ENCODE measurements at places on chromosomes 1 and 21.

DNA sequence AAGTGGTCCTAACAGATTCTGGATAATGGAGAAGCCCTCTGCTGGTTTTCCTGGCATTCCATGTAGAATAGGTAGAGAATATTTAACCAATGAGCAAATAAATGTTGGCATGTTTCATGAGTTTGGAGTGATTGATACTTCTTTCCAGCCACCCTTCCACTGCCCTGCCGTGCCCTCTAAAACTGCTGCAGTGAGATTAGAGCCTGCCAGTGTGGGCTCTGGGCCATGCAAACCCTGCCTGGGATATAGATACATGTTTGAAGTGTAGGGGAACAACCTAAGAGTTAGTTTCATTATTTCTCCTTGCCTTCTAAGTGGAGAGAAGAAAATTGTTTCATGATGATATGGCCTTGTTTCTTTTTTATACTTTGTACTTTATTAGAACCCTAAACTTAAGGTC, 10.4 kb downstream of the UBE2Q1 start:
- DNase-seq = no peak

- no peak for DNase-seq
Measured at GRCh38 chr1:6912518-6912917, 127.3 kb downstream of the CAMTA1 start.

DNA sequence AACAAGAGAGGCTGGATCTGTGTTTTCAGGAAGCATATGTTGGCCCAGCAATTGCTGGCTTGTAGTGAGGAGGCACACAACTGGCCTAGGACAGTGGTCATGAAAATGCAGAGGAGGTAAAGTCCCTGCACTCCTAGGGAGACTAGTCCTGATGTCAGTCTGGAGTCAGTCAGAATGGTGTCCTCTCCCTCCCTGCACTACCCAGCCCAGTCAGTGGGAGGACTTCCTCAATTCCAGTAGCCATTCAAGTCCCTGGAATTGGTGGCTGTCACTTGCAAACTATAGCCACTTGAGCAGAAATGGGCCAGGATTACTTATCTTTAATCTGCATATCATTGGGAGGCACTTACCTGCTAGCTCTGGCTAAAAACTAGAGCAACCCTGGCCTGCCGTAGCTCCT, 18.6 kb downstream of the NDUFS5 start:
- DNase-seq = no peak

DNA sequence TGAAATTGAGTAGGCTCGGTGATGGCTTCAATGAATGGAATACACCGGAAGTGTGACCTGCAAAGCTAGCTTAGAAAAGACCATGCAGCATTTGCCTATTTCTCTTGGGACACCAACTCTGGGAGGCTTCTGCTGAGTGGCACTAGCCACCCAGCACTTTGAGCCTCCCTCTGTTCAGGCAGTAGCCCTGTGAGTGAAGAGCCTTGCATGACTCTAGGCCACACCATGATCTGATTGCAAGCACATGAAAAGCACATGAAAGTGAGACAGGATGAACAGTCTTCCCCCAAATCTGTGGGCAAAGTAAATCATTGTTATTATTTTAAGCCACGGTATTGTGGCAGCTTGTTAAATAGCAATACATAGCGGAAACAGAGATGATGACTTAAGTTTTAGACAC, 2.8 kb downstream of the CD48 start:
- no peak for DNase-seq

DNA sequence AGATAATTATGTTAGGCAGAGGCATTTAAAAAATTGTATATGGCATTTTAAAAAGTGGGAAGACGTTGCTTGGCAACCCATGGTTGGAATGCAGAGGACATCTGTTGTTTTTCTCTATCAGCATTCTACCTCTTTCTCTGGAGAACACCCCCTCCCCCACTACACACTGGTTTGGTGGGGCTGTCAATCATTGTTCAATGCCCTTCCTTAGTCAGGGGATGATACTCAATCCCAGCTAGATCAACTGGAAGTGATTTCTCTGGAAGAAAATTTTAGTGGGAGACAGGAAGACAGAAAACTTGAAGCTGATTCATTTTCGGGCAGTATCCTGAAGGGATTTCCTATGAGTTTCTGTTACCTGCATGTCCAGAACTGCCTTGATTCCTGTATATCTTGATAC, 35.7 kb upstream of the CAP1 start:
- no peak for DNase-seq

GRCh38 chr1:109478806-109479205, 4.9 kb upstream of the ATXN7L2 start:
- no peak for DNase-seq

GRCh38 chr1:151993734-151994496, at the start of gene S100A10:
Gene S100A10 (minus strand): TSS chr1:151993859. CDS start chr1:151986230, 7,629 bp downstream.
- peak; percentile 42 for DNase-seq

DNA sequence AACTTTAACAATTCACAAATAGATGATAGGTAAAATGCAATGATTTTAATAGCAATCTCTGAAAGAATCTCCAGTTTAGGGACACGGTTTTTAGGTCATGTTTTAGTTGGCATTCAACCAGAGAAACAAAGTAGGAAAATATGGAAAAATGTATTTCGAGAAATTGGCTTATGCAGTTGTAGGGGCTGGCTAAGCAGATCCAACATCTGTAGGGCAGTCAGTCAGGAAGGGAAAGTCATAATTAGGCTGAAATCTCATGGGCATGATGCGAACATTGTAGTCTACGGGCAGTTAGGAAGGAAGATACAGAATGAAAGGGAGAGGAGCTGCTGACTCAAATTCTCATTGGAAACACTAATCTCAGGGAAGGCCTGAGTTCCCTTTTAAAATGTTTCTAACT, 1276.0 kb upstream of the ADGRL4 start:
- DNase-seq = no peak

DNA sequence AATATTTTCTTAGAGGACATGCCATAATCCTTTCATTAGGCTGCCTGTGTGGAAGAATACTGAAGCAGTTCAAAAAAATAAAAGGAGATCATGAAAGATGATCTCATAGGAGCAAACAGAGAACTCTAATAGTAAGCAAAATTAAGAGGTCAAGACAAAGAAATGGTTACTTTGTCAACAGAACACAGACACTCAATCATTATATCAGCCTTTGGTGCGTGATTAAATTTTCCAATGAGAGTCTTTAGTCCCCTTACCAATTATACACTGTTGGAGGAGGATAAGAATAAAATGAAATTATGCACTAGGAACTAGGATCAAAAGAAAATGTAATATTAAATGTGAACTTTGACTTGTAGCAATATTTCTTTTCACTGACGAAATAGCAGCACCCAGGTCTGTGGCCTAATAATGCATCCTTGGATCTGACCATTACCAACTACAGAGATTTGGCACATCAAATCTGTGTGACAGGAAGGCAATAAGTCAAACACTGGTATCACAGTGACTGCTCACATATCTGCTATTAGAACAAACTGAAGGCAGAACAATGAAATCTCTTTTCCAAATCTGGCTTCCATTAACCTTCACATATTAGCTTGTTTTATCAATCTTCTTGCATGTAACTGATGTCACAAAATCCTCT, 1812.9 kb downstream of the PLA2G4A start:
- DNase-seq = no peak

DNA sequence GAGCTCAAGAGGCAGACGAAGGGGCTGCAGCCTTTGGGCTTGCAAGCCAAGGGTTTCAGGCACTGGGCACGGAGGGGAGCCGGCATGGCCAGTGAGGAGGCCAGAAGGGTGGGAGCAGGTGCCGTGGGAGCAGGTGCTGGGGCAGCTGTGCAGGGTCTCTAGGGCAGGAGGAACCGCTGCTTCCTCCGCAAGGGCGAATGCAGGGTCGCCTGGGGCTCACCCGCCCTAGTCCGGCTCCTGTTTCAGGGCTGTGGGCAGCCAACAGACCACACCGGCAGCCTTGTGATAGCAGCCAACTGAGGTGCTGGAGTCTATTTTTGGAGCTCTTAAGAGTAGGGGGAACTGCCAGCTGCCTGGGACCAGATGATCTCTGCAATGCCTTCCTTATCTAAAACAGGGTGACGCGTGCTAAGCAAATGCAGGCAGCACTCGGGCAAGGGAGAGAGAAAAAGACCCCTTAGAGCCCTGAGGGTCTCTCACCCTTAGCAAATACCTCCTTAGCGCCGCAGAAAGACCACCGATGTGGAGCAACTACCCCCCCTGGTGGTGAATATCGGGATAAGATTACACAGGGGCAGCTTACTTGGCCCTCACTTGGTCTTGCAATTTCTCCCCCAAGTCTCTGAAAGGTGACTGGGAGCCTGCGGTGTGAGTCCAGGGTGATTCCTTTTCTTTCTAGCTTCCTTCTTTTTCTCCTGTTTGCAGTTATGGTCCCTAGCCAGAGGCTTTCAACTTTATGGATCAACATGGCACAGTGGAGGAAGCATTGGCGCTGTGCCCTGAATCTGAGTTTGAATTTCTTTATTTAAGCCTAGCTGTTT, 20.7 kb upstream of the MAPKAPK2 start:
- DNase-seq = peak; percentile 41

DNA sequence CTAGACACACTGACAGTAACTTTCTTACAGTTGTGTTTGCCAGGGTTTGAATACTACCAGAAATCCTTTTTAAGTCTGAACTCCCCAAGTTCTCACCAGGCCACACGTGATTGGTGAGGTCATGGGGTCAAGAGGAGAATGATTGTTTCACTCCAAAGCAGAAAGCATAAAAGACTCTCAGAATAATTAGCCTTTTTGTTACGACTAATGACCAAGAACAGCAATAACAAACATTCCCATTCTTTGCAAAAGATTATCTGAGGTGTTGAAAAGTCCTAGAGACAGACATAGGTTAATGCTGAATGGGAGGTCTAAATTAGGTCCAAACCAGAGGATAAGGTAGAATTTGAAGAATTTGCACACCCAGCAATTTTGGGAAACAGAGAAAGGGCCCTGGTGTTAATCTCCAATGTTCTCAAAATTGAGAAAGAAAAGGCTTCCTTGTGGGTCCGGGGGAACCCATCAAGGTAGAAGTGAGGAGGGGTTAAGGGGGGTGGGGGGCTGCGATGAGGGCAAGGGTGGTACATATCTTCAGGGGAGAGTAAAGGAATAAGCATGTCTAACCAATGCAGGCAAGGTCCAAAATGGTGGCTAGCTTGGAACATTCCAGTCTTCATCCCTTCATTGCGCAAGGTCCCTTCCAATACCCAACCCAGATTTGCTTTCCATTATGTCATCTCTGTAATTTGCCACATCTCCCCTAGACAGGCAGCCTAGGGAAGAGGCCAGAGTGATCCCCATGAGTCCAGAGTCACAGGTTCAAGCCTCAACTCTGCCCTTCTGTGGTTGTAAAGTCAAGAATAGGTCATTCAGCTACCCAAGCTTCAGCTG, 74.6 kb upstream of the NFIA start:
- no peak for DNase-seq

GRCh38 chr1:111876631-111877030, 112.8 kb downstream of the KCND3 start:
- no peak for DNase-seq

- peak; percentile 33 for DNase-seq
Measured at GRCh38 chr21:38773099-38774061, 32.3 kb upstream of the ETS2 start.

DNA sequence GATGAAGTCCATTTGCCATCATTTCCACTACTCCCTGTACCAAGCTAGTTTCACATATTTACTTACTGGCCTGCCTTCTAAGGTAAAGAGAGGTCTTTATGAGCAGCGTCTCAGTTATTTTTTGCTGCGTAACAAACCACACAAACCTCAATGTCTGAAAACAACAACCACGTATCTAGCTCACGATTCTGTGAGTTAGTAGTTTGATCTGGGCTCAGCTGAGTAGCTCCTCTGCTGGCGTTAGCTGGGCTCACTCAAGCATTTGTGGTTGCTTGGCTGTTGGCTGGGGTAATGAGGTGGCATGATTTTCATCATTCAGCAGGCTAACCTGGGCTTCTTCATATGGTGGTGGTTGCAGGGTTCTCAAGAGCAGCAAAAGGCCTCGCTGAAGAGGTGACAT, 225.4 kb downstream of the FOXD2 start:
- DNase-seq = no peak

GRCh38 chr1:226248091-226248490, 24.6 kb downstream of the MIXL1 start:
- no peak for DNase-seq

- no peak for DNase-seq
Measured at GRCh38 chr1:210922666-210923065, 211.3 kb downstream of the KCNH1 start.

- DNase-seq = no peak
Measured at GRCh38 chr1:9019896-9020295, 6.3 kb downstream of the SLC2A7 start.

DNA sequence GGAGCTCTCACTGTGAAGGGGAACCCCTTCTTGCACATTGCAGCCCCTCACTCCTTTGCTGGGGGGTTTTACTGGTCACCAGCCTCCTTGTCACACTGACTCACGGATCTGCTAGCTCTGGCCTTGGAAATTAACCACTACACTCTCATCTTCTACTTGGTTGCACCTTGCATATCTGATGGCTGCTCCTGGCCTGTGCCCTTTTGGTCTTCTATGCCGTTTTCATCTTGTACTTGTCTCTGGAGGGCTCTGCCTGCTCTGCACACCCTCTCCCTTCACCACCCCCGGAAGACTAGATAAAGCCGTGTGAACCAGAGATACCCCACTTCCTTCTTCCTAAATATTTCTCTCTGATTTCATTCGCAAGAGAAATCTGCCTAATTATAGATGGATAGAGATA, 44.6 kb downstream of the CD247 start:
- no peak for DNase-seq

GRCh38 chr1:196607981-196608380, 259 bp downstream of the KCNT2 start:
- no peak for DNase-seq

- DNase-seq = no peak
Measured at GRCh38 chr1:12654657-12655056, 10.8 kb downstream of the AADACL4 start.

DNA sequence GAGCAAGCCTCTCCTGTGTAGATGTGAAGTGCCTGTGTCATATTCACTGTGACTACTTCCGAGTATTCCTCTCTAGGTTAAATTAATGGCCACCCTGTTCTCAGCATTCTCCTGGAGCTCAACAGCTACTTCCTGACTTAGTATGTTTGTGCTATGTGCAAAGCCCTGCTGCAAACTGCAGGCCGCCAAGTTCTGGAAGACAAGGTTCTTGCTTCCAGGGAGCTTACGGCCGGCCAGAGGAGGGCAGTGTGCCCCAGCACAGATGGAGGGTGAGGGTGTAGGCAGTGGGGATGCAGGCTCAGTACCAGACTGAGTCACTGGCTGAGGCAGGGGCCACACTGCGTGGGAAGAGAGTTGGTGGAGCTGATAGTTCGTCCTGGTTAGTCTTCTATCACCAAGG, 43.2 kb downstream of the ELK4 start:
- no peak for DNase-seq

DNA sequence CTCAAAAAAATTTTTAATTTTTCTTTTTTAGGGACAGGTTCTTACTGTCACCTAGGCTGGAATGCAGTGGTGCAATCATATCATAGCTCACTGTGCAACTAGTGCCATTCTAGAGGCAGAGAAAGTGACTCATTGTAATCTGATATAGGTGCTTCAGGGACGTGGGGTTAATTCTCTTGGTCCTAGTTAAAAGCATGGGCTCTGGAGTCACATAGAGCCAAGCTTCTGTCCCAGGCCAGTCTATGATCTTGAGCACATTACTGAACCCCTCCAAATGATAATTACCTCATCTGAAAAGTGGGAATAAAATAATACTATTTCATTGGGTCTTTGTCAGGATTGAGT, 1.1 kb upstream of the ADIPOR1 start:
- DNase-seq = no peak

Measured in stimulated activated naive B cell treated with anti-CD40 and anti-IgM and Interleukin-4, amounts not matched to agents 10 μg/mL and 1 μg/mL and 100 μg/mL, for 72 hours (primary cell).